ENCODE measurements at places on chromosomes 3 and 15.

- no peak for DNase-seq
Observed at GRCh38 chr3:184380185-184380626, 352 bp downstream of the CHRD start.

- no peak for DNase-seq
Observed at GRCh38 chr3:124033360-124034015, 41.6 kb upstream of the ROPN1 start.

DNA sequence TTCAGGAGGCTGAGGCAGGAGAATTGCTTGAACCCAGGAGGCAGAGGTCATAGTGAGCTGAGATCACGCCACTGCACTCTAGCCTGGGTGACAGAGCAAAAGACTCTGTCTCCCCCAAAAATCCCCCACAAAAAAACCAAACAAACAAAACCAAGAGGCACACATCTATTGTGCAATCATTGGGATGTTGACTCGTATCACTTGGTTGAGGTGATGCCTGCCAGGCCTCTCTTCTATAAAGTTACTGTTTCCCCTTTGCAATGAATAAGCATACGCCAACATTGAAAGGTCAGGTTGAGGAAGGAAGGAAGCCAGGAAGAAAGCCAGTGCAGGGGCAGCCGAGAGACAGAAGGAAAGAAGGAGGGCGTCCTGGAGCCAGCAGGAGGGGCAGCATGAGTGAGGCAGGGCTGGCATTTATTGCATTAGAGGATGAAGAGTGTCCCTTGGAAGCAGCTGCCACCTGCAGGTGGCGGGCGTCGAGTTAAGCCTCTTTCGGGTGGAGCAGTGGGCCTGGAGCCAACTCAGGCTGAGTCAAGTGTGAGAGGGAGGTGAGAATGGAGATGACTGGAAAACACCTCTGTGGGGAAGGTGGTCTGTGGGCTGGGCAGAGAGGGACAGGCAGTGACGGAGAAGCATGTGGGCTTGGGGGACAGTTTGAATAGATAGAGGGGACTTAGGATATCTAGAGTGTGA lies 8.3 kb upstream of the CSPG4 start:
- no peak for DNase-seq

GRCh38 chr3:197088370-197088769 lies 58.8 kb upstream of the MELTF start:
- DNase-seq: no peak

DNA sequence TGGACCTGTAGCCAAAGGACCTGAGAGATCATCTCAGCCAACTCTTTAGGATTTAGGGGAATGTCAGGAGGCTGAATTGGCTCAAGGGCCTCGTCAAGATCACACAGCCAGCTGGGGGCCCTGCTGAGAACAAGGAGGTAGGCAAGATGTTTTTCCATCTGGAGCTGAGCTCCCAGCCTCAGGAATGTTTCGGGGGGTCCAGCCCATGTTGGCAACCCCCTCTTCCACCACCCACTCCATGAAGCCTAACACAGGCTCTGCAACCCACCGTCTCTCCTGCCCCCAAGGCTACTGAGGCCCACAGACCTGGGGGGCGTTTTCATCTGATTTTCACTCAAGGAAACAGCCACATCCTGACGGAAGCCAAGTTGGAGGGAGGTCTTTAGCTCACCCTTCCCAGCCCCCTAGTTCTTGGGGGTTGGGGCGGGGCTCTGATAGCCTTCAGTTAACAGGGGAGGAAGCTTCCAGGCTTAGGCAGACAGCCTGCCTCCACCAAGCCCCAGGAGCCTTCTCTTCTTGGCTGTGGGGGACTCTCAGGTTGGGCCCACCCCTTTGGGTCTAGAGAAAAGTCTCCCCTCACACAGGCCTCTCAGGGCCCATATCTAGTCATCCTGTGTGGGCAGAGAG lies 48.8 kb downstream of the EPHB3 start:
- DNase-seq: no peak

GRCh38 chr3:167605871-167606270 lies 47.9 kb downstream of the WDR49 start:
- no peak for DNase-seq

DNA sequence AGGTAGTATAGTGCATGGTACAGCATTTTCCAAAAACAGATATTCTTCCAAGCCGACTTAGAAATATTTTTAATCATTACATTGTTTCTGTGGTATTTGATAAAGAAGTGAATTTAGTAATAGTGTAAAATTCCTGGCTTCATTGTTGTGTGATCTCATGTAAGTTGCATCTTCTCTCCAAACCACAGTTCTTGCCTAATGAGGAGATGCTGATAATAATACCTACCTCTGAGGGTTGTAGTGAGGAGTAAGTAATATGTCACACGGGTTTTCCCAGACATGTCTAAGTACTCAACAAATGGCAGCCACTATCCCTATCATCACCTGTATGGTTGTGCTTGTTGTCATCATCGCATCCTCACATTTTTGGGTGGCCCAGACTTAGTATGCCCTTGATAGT lies 167.3 kb downstream of the SLCO3A1 start:
- no peak for DNase-seq

- no peak for DNase-seq
Observed at GRCh38 chr3:157542711-157543500, 39.7 kb upstream of the VEPH1 start.

DNA sequence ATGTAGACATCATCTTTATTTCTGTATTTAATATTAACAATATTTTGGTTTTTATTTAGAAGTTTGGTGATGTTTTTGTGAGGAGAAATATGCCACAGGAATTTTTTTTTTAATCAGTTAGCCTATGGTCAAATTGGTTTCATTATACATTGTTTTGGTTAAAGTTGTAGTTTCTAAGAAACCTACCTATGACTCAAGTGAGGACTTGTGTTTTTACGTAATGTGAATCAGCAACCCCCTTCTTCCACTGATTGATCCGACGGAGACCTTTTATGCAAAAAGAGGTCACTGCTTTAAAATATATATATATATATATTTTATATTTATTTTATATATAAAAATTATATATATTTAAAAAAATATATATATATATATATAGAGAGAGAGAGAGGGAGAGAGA lies 698.1 kb downstream of the FHIT start:
- DNase-seq: no peak

GRCh38 chr15:28002867-28003266 lies 96.2 kb downstream of the OCA2 start:
- no peak for DNase-seq

- DNase-seq: no peak
Observed at GRCh38 chr15:66164788-66165187, 88.8 kb downstream of the MEGF11 start.

DNA sequence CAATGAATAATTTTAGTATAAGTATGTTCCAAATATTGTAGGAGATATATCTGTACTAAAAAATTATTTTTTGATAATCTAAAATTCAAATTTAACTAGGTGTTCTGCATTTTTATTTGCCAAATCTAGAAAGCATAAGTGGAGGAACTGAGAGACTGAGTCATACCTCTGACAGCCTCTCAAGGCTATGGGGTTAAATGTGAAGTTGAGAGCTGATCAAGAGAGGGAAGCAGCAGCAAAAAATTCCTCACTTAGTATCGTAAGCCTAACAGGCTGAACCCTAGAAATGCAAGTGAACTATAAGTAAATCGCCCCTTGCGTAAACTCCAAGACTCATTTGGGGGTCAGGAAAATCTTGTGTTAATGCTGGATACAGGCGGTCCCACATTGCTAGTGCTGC lies 12.8 kb upstream of the TOPAZ1 start:
- DNase-seq: no peak

GRCh38 chr15:34753236-34753894 lies 1.4 kb downstream of the GJD2 start:
- no peak for DNase-seq

- DNase-seq: no peak
Observed at GRCh38 chr15:34942363-34942762, 27.2 kb downstream of the AQR start.

DNA sequence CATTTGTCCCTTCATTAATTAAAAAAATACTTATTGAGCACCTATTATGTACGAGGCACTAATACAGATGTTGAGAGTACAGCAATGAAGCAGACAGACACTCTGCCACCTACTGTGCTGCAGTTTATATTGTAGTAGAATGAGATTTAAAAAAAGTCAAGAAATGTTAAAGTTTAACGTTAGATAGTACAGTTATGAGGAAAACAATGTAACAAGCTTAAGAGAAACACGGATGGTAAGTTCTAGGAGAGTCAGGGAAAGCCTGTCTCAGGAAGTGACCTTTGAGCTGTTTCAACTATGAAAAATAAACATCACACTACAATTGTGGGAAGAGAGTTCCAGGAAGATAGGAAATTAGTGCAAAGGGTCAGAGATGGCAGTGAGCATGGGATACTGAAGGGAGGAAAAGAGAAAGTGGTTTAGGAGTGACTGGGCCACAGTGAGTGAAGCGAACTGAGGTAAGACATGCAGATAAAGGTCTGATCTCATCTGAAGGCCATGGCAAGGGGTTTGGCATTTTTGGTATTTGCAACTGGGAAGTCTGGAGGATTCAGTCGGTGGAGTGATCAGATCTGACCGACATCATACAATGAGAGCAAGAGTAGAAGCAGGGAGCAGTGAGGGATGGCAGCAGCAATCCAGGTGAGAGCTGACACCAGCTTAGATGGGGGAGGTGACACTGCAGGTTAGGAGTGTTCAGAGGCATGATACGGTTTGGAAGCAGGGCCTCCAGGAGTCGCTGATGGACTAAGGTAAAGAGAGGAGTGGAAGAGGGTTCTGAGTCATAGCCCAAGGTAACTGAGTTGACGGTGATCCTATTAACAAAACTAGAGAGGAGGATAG lies 28.5 kb downstream of the PLSCR4 start:
- no peak for DNase-seq

DNA sequence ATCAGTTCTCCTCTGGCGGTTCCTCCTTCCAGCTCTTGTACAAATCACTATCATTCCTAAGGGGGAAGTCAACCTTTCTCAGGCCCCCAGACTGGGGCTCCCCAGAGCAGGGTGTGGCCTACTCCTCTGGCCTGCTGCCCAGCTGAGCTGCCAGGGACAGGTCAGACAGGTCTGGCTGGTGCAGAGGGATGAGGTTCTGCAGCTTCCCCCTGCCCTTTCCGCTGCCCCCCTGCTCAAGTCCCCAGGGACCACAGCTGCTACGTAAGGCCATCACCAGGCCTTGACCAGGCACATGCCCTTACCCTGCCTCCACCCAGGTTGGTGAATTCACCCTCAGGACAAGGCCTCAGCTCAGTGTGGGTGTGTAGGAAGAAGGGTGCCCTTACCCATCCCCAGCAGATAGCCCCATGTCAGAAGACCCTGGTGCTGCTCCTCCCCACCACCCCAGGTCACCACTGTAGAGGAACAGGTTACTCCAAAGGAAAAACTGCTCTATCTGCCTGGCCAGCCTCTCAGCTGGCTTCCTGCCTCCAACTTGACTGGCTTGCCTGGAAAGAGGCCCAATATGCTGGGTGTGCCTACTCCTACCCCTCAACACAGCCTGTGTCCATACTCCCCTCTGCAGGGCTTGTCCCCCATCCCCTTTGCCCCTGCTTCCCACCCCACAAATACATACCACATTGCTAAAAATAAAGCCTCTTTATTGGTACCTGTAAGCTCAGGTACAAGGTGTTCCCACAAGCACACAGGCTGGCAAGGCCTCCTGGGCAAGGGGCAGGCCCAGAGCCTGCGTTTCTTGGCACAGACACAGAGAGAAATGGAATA lies 12.0 kb downstream of the CSRNP1 start:
- no peak for DNase-seq

DNA sequence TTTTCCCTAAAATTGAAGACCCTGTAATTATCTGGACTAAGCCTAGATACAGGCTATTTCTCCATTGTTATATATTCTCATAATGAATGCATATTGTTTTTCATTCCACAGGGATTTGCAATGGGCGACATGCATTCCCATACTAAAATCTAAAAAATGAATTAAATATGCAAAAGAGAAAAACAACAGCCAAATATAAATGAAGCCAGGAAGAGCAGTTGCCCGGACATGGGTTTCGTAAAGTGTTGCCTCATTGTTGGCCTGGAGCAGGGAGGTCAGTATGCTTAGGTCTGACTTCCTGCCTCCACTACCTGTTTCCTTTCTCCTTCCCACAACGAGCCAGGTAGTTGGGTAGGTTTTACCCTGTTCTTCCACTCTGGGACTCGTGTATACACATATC lies 27.1 kb upstream of the SLCO3A1 start:
- no peak for DNase-seq

- no peak for DNase-seq
Observed at GRCh38 chr3:12486916-12487315, 2.6 kb downstream of the TSEN2 start.

- no peak for DNase-seq
Observed at GRCh38 chr3:8200996-8201395, 300.6 kb upstream of the LMCD1 start.

GRCh38 chr15:61748529-61748928 lies 311.7 kb downstream of the VPS13C start:
- DNase-seq: no peak

- DNase-seq: no peak
Observed at GRCh38 chr15:42879443-42879842, 41.1 kb downstream of the TTBK2 start.

DNA sequence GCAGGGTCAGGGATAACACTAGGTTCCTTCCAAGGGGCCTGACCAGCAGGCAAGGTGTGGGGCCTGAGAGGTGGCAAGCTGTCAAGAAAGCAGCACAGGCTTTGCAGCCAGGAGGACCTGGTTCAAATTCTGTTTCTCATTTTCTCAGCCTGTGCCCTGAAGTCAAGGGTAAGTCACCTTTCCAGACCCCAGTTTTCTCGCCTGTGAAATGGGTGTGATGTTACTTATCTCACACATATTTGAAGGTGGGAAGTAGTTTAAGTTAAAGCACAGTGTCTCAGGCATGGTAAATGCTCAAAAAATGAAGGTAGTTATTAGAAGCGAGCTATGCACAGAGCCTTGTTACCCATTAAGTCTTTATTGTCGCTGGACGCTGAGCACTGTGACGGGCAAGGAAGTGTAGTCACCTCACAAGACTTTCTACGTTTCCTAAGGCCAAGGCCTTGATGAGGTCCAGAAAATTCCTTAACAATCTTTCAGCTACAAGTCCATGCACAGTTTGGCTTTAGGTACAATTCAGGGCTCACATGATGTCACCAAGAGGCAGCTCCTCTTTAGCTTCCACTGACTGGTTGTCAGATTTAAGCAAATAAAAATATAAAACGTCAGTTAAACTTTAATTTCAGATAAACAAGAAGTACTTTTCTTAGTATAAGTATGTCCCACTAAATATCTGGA lies 522.6 kb upstream of the PROK2 start:
- DNase-seq: no peak

DNA sequence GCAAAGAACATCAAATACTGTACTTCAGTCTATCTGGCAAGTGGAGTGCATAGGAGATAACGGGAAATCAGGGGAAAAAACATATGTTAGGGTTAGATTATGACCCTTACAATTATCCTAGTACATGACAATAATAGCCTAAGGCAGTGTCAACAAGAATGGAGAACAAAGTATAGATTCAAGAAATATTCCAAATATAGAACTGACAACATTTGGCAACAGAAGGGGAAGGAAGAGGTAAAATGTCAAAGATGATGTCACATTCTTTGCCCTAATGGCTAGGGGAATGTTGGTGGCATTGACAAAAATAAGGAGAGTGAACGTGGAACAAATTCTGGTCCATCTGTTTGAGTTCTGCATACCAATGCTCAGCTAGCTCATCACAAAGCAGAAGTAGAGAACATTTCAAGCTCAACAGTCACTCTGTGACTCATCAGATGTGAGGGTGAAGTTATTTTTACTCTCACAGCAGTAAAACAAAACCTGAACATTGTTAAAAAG lies 15.5 kb upstream of the ATP8B4 start:
- DNase-seq: no peak

GRCh38 chr3:75768303-75769017 lies 16.9 kb downstream of the ZNF717 start:
- no peak for DNase-seq

Data from stimulated activated CD4-positive, alpha-beta T cell treated with anti-CD3 and anti-CD28 coated beads, Interleukin-1b, Interleukin-23, amount 100 ng/mL, for 1 hour (primary cell).